Retina (tissue), 1 donor: ENCODE measurements at places on chromosomes 16 and 17.
A peak's percentile ranks its signal among the peaks of the same experiment; 100 is the strongest.

GRCh38 chr17:36496018-36496789 is 9.7 kb downstream of the ZNHIT3 start:
- DNase-seq, result no peak

DNA sequence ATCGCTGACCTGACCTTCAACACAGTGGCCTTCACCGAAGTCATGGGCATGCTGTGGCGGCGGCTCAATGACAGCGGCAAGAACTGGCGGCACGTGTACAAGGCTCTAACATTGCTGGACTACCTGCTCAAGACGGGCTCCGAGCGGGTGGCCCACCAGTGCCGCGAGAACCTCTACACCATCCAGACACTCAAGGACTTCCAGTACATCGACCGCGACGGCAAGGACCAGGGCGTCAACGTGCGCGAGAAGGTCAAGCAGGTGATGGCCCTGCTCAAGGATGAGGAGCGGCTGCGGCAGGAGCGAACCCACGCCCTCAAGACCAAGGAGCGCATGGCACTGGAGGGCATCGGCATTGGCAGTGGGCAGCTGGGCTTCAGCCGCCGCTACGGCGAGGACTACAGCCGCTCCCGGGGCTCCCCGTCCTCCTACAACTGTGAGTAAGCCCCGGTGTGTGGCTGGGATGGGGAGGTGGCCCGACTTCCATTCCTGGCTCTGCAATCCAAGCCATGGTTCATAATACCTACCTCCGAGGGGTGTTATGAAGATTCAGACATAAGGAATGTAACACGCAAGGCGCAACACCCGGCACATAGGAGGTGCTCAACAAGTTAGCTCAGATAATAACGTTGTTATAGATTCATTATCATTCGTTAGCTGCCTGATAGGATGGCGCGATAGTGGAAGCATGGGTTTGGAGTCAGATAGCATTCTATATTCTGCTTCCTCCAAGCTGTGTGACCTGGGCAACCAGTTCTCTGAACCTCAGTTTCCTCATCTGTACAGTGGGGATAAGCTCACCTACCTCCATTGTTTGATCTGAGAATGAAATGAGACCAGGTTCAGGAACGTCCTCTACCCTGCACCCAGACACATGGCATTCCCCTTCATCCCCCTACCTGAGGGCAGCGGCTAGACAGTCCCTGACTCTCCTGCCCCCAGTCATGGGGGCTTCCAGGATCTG is 4.4 kb downstream of the EPN3 start:
- DNase-seq, result no peak

DNA sequence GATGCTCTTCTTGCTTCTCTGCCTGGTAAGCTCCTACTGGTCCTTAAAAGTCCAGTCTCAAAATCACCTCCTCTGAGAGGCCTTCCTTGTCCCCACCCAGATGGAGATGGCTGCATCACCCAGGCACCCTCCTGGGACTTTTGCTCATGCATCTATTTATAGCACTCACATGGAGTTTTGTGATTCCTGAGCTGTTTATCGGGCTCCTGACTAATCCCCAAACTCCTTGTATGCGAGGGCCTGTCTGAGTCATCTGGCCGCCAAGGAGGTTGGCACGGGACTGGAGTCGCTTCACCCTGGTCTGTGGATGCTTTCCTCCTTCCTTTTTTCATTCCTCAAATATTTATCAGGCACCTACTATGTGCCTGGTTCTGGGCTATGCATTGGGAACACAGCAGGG is 2.3 kb upstream of the MAP2K3 start:
- no peak for DNase-seq

GRCh38 chr17:41442739-41443138 is 2.0 kb upstream of the KRT38 start:
- DNase-seq, result no peak

DNA sequence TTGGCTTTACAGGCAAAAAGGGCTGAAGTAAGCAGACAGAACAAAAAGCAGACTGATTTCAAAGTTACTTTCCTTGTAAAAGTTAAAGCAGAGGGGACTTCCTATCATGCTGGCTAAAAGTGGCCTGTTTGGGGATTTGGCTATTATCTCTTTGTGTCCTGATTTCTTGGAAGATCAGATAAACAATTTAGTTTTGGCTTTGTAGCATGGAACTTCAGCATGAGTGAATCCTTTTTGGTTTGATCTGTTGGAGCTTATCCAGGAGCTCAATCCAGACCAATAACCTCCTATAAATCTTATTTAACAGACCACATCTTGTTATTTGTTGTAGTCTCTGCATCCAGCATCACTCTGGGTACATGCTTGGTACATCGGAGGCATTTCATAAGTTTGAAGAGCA is 8.9 kb upstream of the RNF112 start:
- DNase-seq, result no peak

GRCh38 chr17:6780886-6781285 is 4.9 kb downstream of the FBXO39 start:
- no peak for DNase-seq

DNA sequence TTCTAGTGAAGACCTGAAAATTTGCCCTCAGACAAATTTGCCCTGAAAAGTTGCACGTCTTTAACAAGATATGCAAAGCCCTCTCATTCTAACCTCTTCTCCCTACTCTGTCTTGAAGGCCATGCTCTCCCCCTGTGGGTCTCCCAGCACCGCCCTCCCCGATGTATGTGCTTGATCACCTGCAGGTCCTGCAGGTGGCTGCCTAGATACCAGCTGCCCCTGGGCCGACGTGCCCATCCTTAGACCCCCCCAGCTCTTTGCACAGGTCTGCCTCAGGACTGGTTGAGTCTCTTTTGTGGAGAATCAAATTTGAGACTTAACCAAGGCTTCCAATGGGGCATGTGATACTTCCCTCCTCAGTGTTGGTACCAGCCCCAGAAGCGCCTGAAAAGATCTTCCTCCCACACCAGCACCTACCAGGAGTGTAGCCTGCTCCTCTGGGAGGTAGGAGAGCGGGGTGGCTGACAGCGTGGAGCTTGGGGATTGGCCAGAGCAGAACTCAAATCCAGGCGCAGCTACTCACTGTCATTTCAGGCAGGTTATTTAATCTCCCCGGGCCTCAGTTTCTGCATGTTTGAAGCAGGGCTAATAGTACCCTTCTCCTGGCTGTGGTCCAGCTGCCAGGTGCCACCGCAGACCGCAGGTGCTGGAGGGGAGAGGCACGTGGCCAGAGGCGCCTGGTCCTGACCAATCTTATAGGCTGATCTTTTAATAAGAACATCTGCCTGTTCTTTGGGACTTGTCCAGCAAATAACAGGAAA is 4.5 kb upstream of the MRPL38 start:
- DNase-seq, result no peak

DNA sequence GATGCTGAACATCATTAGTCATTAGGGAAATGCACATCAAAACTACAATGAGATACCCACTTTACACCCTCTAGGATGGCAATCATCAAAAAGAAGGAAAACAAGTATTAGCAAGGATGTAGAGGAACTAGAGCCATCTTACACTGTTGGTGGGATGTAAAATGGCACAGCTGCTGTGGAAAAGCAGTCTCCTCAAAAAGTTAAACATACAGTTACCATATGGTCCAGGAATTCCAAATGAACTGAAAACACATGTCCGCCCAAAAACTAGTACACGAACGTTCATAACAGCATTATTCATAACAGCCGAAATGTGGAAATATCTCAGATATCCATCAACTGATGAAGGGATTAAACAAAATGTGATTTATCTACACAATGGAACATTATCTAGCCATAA is 7.0 kb downstream of the FBF1 start:
- DNase-seq, result no peak

- no peak for DNase-seq
Measured at GRCh38 chr17:80008848-80009247, 26.8 kb downstream of the TBC1D16 start.

DNA sequence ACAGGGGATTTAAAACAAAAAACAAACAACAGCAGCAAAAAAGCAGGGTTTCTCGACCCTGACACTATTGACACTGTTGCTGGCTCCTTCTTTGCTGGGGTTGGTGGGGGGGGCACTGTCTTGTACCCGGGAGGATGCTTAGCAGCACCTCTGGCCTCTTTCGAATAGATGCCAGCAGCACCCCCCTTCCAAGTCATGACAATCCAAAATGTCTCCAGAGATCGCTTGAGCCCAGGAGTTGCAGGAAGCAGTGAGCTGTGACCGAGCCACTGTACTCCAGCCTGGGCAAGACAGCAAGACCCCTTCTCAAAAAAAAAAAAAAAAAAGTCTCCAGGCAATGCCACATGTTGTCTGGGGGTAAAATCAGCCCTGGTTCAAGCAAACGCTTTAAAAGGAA is 20.3 kb downstream of the SERPINF1 start:
- no peak for DNase-seq

GRCh38 chr17:39063681-39064069 is 87.8 kb downstream of the PLXDC1 start:
- DNase-seq, result no peak

DNA sequence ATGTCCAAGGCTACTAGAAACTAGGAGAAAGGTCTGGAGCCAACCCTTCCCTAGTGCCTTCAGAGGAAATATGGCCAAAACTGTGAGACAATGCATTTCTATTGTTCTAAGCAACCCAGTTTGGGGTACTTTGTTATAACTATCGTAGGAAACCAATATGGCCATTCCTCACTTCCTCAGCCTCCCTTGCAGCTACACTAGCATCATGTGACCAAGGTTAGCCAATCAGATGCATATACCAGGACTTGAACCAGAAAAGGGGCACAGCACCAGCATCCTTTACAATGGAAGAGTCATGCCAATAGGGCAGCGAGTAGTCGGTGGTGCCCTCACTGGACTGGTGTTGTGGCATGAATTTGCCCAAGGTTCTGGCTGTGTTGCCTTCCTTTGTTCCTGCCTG is 464.0 kb downstream of the TMEM114 start:
- DNase-seq, result no peak

- DNase-seq, result no peak
Measured at GRCh38 chr17:50059759-50060273, 3.9 kb downstream of the ITGA3 start.

DNA sequence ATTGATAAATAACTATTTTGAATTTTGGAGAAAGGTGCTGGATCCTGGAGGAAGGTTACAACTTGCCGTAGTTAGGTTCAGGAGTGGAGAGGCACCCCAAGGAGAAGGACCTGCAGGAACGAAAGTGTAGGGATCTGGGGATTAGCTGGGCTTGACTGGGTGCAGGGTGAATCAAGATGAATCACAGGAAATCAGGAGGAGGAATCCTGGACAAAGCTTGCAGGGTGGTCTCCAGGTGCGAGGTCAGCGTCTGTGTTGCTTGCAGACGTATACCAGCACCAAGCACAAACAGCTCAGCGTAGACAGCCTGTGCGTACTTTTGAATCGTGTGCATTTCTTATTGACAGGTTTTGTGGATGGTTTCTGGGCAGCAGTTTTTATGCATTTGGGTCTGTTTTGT is 144.3 kb downstream of the MSI2 start:
- no peak for DNase-seq

GRCh38 chr17:9924735-9925191 is 19.7 kb upstream of the RCVRN start:
- peak; percentile 78 for DNase-seq

DNA sequence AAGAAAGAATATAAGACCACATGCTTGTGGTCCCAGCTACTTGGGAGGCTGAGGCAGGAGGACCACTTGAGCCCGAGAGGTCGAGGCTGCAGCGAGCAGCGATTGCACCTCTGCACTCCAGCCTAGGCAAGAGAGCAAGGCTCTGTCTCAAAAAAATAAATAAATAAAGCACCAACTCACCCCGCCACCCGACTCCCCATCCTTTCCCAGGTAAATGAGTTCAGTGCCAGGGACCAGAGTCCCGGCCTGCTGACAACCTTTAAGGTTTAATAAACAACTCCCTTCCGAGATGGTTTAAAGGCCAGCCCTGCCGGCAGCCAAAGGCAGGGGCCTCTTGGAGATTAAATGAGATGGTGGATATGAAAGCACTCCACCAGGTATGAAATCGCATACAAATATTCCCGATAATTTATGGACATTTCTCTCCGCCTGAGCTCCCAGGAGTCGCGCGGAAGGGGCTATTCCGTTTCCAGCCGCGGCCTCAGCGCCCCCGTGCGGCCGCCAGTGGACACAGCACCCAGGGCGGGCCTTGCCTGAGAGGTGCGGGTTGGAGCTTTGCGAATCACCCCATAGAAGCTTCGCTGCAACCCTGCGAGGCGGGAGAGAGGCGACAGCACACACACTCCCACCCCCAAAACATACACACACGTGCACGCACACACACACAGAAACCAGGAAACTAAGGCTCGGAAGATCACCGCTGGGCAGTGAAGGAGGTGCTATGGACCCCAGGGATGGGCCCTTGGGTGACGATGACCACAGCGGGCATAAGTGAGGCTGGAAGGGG is 4.0 kb upstream of the RPL38 start:
- DNase-seq, result peak; percentile 90

DNA sequence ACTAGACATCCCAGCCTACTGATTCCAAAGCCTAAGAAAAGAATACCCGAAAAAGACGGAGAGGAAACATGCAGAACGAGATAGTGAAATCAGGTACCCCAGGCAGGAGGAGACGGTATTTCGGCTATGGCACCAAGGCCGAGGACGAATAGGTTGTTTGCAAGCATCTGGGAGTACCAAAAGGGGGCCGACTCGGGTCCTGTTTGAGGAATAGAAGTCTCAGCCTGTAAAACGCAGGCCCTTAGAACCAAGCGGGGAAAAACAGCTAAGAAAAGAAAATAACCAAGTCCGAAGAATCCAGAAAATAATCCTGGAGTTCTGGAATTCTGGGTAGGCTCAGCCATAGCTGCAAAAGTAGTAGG is 537 bp downstream of the SLC35B1 start:
- DNase-seq, result no peak

- no peak for DNase-seq
Measured at GRCh38 chr17:29004081-29004692, 1.6 kb downstream of the SEZ6 start.

GRCh38 chr16:27489421-27489820 is 60.3 kb downstream of the GTF3C1 start:
- DNase-seq, result no peak

- DNase-seq, result no peak
Measured at GRCh38 chr17:28468781-28469180, 4.7 kb upstream of the SLC13A2 start.

DNA sequence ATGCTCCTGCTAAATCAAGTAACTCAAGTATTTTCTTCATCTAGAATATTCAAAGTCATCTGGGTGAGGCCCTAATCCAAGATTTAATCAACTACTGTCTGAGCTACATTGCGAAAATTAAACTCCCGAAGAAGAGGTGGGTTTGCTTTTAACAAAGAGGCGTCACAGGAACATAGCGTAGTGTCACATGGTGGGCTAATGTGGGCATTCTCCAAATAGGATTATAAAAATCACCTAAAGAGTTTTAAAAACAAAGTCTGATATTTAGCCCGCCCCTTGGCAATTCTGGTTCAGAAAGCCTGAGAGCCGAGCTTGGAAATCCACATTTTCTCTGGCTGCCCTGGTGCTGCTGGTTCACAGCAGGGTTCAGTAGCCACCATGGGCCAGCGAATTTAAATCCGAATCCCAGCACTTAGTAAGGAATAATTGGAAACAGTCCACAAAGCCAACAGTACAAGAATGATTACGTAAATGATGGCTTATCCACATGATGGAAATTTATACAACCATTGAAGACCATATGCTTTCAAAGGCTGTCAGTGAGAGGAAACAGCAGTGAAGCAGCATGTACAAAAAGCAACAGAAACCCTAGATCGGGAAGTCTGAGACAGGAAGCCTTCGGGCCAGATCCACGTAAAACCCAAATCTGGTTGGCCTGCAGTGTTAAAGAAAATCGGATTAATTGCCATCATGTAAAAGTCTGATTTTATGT is 8.8 kb downstream of the PMM2 start:
- DNase-seq, result no peak

GRCh38 chr16:53518550-53519416 is 15.8 kb upstream of the AKTIP start:
- no peak for DNase-seq
